ENCODE measurements at places on chromosomes 7 and 10.

- no peak for DNase-seq
Observed at GRCh38 chr10:96917628-96918027, 85.5 kb downstream of the LCOR start.

- DNase-seq = peak; percentile 29
Observed at GRCh38 chr10:70405037-70405824, 1.3 kb downstream of the EIF4EBP2 start.

DNA sequence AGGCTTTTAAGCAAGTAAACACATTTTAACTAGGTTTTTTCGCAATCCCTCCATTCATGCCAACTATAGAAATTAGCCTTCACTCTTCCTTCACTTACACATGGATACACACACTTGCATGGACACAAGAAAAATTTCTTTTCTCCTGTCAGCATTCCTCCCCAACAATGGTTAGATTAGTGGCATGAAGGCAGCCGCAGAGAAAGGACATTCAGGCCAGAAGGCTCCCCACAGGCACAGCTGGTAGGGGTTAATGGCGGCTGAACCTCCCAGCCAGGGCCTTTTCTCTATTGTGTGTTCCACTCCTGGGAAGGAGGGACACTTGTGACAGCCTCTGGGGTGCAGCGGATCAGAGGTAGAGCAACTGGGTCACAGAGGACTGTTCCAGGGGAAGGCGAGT lies 255.0 kb upstream of the SP8 start:
- no peak for DNase-seq

DNA sequence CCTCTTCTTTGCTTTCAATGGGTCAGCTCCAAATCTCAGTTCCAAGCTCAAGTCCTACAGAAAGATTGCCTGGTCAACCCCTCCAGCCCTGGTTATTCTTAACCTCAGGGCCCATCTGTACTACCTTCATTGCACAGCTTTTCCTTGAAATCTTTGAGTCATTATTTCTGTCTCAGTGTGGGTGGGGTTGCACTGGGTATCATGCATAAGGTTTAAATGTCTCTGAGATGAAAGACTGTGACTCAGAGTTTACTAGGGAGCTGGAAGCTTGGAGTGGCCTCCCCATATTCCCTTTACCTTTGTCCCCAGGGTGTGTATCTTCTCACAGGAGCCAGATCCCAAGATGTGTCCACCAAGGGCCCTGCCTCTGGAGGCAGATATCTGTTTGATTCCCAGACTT lies 3.3 kb upstream of the OR6V1 start:
- no peak for DNase-seq

DNA sequence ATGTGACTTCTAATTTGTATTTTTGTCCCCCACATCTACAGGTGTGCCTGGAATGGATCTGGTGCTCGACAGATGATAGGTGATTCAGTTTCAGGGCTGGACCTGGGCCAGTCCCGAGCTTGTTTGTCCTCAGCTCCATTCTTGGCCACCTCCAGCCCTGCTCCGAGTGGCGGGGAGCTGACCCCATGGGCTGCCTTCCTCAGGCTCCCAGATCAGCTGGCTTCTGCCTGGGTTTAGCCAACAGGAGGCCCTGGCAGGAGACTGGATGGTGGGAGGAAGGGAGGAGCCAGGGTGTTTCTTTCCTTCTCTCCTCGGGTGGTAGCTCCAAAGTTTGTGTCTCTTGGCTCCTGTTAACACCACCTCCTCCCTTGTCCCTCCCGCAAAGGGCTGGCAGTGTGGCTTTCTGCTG lies 75.2 kb downstream of the CDH23 start:
- DNase-seq = no peak

DNA sequence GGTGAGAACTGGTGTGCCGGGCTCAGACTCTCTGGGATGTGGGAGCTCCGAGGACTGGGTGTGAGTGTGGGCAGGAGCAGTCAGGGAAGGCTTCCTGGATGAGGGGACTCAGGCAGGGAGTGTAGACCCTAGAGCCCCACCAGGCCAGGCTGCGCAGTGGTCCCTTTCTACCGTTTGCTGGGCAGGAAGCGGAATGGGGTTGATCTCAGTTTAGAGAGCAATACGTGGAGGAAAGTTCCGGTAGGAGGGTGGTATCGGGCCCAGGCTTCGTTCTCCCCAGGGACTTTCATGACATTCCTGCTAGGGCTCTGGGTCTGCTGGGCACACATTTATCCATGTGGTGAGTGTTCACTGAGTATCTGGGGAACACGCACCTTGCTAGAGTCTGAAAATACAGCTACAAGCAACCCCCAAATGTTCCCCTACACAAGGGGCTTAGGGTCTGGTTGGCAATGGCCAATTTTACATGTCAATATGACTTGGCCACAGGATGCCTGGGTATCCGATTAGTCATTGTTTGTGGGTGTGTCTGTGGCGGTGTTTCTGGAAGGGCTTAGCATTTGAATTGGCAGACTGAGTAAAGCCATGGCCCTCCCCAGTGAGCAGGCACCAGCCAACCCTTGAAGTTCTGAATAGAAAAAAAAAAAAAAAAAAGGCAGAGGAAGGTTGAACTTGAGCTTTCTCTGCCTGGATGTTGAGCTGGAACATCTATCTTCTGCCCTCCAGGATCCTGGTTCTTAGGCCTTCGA lies 20.8 kb downstream of the GHRHR start:
- no peak for DNase-seq

GRCh38 chr10:79126351-79127080 lies 57.8 kb downstream of the ZMIZ1 start:
- no peak for DNase-seq

Data from stimulated activated CD4-positive, alpha-beta T cell treated with anti-CD3 and anti-CD28 coated beads, Interleukin-1b, Interleukin-23, amount 100 ng/mL, for 48 hours (primary cell).